Right cardiac atrium (tissue), 5 donors: ENCODE measurements at places on chromosomes 7 and 10. TPM values are rescaled to one million over a fixed set of nuclear protein-coding genes. Genes with fewer than 3 reads are reported as not detected.

Gene FZD8
- 21.6 TPM for total RNA-seq

Gene CCDC3
- 16.0 TPM for total RNA-seq

Gene RBP4
- total RNA-seq: 18.7 TPM

Gene MSRB2
- 120 TPM for total RNA-seq

Gene ACSL5
- total RNA-seq: 6.9 TPM

Gene SLC4A2
- 86.5 TPM for total RNA-seq

Gene SSC4D
- 0.78 TPM for total RNA-seq

Gene MRC1
- total RNA-seq: 44.6 TPM

Gene SCART1
- 0.56 TPM for total RNA-seq

Gene ADAMTS14
- total RNA-seq: 0.03 TPM

Gene PHKG1
- total RNA-seq: 35.5 TPM

Gene AKR1C4
- not detected for total RNA-seq

GRCh38 chr7:100126239-100126930, 382 bp upstream of the MBLAC1 start:
- no peak for DNase-seq

GRCh38 chr7:101846800-101847538, 29.5 kb downstream of the CUX1 start:
- DNase-seq: no peak

GRCh38 chr7:151404216-151405011, 5.4 kb downstream of the WDR86 start:
- DNase-seq: no peak

- DNase-seq: no peak
Measured at GRCh38 chr10:28790146-28790545, 112.8 kb downstream of the BAMBI start.

GRCh38 chr10:63700631-63701156, 179.5 kb downstream of the REEP3 start:
- no peak for DNase-seq

- DNase-seq: no peak
Measured at GRCh38 chr7:106357675-106358074, 72.9 kb upstream of the NAMPT start.

DNA sequence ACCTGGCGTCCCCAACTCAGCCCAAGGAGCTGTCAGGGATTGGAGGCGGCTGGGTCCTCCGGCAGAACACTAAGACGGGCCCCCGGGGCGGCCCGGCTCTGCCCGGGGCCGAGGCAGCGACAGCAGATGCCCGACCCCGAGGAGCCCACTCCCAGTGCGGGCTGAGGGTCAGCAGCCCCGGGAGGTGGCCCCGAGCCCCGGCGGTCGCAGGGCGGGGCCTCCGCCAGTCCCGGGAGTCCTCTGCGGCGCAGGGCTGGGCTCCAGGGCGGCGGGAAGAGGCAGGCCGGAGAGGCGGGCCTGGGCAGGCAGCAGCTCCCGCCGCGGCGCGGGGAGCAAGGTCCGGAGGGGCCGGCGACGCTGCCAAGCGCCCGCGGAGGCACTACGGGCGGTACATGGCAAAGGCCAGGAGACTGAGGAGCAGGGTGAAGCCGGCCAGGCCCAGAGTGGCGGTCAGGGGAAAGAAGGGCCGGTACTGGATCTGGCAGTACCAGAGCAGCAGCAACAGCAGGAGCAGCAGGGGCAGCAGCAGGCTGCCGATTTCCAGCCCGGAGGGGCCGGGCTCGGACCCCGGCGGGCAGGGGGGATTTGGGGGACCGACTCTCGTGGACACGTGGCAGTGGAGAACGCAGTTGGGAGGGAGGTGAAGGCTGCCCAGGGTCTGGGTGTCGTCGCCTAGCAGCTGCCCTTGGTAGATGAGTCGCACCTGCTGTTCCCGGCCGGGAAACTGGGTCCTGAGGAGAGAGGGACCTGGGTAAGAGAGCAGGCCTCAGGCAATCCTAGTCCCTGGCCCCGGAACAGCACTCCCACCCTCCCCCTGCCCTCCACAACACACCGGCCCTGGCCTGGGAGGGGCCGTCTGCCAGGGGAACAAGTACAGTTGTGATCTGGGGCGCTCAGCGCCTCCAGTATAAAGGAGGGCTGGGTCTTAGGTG, 827 bp upstream of the FASTK start:
- DNase-seq: peak; percentile 53

DNA sequence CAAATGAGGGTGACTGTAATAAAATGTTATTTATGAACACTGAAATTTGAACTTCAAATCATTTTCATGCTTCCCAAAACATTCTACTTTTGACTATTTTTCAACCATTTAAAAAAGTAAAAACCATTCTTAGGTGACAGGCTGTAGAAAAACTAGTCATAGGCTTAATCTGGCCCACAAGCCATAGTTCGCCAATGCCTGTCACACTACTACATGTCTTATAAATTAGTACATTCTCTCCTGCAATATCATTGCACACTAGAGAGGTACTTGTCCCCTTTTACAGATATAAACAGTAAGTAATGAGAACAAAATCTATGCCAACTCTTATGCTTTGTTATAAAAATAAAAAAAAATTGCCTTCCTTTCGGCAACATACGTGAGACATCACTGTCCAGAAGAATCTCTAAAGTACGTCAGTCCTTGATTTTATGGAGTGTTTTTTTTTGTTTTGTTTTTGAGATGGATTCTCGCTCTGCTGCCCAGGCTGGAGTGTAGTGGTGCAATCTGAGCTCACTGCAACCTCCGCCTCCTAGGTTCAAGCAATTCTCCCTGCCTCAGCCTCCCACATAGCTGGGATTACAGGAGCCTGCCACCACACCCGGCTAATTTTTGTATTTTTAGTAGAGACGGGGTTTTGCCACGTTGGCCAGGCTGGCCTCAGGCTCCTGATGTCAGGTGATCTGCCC, 23.2 kb downstream of the UPF2 start:
- DNase-seq: no peak

DNA sequence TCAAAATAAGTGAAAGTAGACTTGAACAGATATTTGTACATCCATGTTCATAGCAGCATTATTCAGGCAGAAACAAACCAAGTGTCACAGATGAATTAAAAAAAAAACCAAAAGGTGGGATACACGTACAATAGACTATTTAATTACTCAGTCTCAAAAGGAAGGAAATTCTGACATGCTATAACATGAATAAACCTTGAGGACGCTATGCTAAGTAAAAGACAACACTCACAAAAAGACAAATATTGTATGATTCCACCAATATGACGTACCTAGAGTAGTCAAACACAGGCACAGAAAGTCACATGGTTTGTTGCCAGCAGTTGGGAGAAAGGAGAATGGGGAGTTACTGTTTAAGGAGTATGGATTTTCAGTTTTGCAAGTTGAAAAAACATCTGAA, 18.0 kb upstream of the CFAP70 start:
- DNase-seq: no peak

DNA sequence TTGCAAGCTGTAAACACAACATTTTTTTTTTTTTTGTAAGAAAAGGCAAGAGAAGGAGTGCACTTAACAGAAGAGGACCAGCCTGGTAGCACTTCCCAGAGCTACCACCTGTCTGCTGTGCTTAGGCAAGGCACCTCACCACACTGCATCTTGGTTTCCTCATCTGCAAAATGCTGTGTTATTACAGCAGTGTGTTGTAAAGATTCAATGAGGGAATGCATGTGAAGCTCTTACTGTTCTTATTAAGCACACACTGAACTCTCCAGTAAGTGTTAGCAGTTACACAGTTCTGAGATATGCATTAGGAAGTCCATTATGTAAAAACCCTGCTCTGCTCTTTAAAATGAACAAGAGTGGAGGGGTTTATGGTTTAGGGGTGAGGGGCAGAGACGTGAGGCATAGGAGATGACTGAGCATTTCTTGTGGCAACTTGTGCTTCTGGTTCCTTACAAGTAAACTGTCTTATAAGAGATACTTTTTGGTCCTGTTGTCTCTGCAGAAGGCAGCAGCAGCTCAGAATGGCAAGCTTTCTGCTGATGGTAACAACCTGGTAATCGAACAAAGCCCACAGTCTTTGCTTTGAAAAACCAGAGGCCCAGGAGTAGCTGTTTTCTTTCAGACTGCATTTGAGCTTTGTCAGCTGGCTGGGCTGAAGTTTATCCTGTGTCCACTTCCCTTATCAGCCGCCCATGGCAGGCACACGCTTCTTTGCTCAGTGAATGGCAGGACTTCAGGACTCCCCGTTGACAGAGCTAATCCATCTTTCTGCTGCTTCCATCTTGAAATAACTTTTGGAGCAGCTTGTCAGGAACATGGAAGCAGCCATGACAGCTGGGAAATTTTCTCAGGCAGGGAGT, 98.8 kb upstream of the BMPER start:
- DNase-seq: peak; percentile 84

DNA sequence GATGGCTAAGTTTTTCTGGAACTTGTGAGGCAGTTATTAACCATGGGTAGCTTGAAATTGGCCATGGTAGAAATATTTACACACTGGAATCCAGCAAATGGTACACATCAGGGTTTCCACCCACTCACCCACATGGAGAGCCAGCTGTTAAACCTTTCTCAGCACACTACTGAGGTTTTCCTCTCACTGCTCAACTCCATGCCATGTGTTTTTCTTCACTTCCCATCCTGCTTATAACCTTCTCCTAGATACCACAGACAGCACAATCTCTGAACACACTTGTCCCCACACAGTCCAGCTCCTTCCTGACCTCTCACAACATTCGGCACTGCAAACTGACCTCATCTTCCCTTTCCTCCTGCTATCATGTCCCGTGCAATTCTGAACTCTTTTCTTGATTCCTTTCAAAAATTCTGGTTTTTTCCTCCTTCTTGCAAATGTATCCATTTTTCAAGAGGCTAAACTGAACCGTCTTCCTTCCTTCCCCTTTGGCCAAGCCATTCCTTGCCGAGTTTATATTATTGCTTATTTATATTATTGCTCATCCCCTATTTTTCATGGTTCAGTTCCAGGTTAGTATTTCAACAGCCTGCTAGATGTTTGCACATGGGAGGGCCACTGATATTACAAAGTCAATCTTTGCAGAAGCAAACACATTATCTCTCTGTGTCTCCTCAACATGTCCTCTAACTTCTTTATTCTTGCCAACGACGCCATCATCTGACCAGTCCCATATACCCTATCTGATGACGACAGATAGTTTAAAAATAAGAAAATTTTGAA, 606.4 kb downstream of the SORCS1 start:
- DNase-seq: no peak

DNA sequence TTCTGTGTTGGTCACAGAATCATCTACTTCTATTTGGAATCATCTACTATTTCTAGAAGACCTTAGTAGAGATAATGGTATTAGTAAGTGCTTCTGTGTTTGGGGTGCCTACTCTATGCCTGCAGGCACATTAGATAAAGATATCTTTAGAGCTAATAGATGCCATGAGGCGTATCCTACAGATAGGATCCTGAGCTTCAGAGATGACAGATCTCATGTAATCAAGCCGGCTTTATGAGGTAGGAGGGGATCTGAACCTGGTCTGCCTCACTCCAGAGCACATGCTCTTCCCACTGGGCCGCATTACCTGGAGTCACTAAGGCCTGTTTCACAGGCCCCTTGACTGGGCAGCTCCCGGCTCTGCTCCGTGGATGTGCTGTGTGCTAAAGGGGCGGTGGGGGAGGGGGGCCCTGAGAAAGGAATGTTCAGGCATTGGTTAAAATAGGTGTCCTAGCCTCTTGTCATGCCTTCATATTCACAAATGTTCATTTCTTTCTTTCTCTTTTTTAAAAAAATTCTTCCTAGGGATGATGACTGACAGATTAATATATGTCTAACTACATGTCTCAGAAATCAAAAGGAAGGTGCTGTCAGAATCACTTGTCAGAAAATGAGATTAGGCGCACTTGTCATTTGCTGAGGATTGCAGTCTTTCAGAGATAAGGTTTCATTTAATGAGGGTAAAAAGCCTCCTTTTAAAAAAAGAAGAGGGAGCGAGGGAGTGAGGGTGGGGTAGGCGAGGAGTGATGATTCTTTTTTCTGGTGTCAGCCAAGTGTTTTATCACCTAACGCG, 458.0 kb upstream of the GALNT17 start:
- no peak for DNase-seq

GRCh38 chr10:129771576-129771975, 192.5 kb downstream of the EBF3 start:
- DNase-seq: no peak

- DNase-seq: no peak
Measured at GRCh38 chr10:44827431-44828006, 83.6 kb upstream of the TMEM72 start.

GRCh38 chr7:50637725-50638643, 72.8 kb upstream of the DDC start:
- DNase-seq: no peak

DNA sequence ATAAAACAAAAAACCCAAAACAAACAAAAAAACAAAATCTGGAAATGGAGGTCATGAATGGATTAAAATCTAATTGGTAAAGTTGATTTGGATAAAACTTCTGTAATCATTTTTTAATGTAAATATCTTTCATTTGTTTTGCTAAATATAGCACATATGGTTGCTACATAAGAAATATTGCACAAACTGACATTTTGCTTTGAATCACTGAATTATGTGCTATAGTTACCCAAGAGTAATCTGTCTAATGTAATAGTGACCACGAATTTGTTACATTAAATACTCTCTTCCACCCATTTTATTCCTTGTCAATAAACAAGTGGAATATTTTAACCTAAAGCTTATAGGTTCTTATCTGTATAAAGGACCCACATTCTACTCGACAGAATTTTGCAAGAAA, 6.2 kb downstream of the CFAP58 start:
- DNase-seq: no peak

DNA sequence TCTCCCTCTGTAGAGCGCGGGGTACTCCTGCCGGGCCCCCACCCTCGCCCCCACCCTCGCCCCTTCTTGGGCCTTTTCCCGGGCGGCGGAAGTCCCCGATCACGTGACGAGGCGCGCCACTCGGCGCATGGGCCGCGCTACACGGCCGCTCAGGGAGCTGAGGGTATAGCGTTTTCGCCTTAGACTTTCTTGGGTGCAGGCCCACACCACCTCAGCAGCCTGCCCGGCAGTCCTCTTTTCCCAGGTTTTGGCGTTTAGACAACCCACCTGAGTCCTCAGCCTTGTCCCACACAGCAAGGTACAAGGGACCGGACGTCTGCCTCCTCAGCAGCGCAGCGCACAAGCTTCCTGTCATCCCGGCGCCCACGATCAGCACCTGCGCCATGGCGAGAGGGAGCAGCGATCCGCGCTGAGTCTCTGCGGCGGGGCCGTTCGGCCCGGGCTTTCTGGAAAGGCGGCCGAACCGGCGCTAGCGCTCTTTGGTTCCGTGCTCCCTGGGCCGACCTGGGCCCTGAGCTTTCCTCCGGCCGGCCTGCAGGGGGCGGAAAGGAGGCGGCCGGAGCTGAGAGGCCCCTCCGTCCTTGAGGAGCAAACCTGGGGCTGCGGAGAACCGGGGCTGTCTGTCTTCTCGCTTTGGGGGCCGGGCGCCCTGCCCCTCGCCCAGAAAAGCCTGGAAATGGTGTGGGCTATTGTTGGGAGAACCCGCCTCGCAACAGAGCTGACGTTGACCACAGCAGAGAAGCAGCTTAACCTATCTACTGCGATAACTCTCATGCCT, at the start of gene RNLS:
TSS of gene RNLS (minus strand) at position 513 of the 778 bp plus-strand sequence.
- peak; percentile 90 for DNase-seq

- no peak for DNase-seq
Measured at GRCh38 chr10:103188853-103189252, 4.2 kb downstream of the NT5C2 start.

- DNase-seq: peak; percentile 90
Measured at GRCh38 chr10:97713826-97714400, 383 bp downstream of the MARVELD1 start.
